AG20443 (cell line): ENCODE measurements at places on chromosomes 4 and X.

GRCh38 chr4:31715302-31715701, 995.1 kb downstream of the PCDH7 start:
- no peak for DNase-seq

DNA sequence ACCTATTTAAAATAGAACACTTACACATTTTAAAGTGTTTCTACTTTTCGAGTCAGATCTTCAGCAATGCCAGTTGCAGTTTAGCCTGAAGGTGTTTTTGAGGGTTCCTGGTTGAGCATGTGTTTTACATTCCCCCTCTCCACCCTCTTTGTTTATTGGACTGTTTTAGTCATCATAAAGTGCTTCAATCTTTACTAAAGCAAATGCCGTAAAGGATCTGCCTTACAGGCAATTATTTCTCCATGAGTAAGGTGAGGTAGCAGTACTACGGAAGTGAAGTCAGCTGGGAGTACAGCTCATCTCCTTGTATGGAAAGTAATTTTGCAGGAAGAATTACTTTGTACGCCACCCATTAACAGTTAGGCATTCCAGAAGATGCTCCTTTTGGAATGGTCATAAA, 36.9 kb downstream of the PDLIM5 start:
- DNase-seq = peak; percentile 14

DNA sequence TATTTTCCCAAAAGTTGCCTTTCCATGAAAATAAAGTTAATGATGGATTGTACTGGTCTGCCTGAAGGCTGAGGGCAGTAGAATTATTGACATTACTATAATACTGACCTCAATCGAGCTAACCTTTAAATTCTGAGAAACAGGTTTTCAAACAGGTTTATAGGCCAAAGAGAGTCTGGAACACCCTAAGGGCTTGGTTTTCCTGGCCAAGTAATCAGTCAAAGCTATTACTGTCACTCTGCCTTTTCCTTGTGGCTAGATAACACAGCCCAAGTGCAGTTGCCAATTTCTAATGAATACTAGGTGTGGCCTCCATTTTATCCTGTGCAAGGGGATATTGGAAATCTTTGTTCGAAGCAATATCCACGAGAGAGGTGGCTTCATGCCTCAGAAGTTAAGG, 75.2 kb downstream of the INTS12 start:
- no peak for DNase-seq

GRCh38 chr4:57661517-57662090, 551.4 kb upstream of the IGFBP7 start:
- DNase-seq = no peak

- DNase-seq = no peak
These were observed 262.6 kb upstream of the RPS6KA3 start for GRCh38 chrX:20529301-20529700.

DNA sequence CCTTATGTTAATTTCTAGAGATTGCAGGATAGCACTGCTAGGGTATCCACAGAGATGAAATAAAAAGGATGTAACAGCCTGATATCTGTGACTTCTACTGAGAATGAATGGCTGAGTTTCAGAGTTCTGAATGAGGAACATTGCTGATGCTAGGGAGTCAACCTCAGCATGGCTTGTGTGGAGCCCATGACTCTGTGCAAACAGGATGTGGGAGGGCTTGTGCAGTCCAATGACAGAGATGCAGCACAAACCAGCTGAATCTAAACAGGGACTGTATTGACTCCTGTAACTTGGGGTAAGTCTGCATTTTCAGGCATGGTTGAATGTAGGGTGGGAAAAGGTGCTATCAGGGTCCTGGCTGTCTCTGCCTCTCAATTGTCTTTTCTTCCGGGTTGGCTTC, 5.3 kb upstream of the RASL11B start:
- no peak for DNase-seq

DNA sequence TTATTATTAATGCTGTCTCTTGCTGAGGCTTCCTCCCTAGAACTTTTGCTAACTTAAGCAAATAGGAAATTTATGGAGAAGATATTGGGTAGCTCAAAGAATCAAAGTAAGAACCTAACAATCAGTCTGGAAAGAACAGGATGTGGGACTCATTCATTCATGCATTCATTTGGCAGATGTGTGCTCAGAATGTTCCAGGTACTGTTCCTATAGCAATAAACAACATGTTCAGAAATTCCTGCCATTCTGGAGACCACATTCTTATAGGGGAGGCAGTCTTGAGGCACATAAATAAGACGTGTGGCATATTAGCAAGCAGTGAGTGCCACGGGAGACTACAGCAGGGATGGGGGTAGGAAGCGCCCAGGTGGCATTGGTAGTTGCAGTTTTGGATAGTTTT, 5.0 kb downstream of the GRK4 start:
- DNase-seq = no peak

DNA sequence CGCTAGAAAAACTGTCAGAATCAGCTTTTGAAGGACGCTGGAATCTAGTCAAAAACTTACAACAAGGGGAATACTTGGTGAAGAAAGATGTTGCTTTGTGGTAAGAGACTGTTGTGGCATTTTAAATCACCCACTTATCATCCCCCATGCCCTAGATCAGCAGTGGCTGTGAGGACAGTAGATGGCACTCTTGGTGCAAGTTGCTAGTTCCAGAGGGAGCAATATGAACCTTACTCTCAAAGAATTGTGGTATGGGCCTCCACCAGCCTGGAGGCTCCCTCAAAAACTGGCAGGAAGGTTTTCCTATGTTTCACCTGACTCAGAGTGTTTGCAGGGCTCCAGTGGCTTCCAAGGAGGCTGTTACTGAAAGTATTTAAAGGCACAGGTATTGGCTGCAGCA, 37.7 kb upstream of the SLC16A2 start:
- peak; percentile 60 for DNase-seq

DNA sequence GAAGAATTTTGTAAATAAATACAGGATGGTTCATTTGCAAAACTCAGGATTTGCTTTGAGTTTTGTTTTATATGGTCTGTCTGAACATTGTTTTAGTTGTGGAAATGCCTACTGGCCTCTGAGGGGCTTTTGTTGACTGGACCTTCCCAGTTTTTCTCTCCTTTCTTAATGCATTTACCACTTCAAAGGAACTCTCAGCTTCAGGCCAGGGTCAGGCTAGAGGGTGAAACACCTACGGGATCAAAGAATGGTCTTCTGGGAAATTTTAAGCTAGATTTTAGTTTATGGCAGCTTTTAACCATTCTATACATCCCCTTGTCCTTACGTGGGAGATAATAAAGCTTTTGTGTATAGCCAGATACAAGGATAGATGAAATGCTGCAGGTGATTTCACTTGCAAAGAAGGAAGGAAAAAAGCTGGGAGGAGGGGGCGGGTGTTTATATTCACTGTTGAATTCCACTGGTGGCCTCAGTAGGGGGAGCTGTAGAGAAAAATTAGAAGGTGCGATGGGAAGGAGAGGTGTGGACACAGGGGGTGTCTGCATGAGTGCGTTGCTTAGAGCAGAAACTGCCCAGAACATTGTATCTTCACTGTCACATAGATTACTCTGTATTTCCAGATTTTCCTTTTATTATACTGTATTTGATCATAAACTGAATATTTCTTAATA, 151.8 kb downstream of the TSPAN5 start:
- DNase-seq = no peak

GRCh38 chr4:89257376-89257775, 50.2 kb downstream of the GPRIN3 start:
- DNase-seq = no peak

DNA sequence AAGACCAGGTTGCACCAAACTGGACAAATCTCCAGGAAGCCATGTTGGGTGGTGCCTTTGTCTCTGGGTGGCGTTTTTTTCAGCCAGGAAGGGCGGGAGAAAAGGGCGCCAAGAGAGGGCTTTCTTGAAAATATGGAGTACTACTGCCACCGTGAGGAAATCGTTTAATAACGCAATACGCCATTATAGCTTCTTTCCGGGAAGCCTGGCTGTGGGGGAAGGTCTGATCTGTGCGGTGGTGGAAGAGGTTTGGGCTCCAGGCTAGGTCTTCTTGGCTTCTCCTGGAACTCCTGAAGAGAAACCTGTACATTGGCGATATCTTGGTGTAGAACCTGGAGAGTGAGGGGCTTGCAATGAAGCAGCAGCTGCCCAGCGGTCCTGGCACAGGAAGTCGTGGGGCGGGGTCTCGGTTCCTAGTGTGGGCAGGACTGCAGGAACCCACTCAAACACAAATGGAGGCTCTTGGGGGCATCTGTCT, 202.7 kb downstream of the OR13H1 start:
- peak; percentile 36 for DNase-seq

DNA sequence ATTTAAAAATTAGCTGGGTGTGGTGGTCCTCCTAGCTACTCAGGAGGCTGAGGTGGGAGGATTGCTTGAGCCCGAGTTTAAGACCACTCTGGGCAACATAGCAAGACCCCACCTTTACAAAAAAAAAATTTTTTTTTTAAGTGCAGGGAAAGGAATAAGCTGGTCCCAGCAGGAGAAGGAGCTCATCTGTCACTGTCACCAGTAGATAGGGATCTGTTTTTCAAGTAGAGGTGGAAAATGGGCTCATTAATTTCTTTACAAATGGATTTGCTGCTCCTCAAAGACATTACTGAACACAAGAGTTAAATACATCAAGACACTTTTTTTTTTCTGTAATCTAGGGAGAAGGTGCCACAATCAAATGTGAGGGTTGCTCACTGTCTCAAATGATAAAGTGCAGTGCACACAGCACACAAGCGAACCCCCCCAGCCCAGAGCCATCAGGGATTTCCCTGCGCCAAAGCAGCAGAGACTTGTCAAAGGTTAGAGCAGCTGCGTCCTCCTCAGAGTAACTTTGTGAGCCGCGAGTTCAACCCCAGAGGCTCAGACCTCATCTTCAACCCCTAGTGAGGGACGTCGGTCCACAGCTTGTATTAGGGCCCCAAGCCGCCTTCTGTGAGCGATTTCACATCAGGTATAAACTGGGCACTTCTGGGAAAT, 14.3 kb upstream of the MTNR1A start:
- DNase-seq = no peak

DNA sequence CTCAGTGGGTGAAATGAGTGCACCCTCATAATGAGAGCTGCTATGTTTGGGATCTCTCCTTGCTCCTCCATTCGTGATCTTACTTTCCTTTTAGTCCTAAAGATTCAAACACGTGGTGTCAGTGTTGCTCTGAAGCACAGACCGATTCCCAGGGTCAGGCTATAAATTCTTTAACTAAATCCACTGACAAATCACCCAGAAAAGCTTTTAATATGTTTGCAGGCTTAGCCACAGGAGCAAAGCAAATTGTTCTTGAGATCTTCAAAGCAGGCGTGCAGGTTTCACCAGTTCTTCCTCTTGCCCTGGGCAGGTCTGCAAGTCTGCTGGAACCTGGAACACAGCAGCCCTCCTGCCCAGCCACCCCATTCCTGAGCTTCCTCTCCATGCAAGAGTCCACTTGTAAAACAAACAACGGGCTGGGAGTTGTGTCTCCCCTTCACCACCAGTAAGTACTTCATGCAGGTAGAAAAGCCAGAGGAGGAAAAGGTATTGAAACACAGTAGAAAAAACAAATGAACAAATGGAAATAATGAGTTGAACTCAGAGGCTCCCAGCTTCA, 70.1 kb upstream of the ENPP6 start:
- peak; percentile 68 for DNase-seq
